ENCODE measurements at places on chromosomes 13 and 19.

DNA sequence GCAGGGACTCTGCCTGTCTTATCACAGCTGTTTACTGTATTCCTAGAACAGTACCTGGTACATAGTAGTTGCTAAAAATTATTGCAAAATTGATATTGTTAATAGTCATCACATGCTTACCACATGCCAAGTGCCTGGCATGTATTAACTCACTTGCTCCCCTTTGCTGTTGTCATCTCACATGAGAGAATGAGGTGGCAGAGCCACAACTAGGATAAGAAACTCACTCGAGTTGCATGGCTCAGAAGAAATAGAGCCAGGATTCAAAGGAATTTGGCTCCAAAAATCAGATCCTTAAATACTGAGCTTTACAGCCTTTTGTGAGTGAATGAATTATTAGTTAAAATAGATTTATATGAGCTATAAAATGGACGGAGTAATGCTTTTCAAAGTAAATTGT lies 42.6 kb downstream of the B3GLCT start:
- DNase-seq = no peak

- no peak for DNase-seq
Measured at GRCh38 chr13:44648392-44649103, 72.4 kb upstream of the TSC22D1 start.

DNA sequence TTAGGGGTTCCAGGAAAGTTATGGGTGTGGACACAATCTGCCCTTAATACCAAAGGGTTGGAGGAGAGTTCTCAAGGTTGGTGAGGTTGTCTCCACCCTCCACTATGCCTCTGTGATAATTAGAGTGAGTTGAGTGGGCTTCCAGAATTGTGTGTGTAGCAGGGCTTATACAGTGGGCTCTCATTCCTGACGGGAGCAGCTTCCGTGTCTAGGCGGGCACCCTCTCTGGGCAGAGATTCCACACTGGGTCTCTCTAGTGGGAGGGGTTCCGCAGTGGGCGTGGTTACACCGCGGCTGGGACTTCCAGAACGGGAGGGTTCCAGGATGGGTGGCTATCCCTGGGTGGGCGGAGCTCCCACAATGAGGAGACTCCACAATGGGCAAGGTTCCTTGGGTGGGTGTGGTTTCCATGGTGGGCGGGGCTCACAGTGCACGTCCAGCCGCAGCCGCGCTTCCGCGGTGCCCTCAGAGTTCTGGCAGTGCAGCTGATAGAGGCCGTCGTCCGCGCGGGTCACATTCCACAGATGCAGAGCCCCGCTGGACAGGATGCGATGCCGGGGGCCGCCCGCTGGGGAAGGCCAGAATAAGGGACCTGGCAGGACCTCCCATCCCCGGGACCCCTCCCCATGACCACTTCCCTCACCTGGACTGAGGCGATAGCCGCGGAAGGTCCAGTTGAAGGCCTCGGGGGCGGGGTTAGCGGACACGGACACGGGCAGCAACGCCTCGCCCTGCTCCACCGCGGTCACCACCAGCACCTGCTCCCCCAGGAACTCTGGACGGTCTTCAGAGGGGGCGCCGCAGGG lies 8.4 kb downstream of the NPHS1 start:
- DNase-seq = no peak

DNA sequence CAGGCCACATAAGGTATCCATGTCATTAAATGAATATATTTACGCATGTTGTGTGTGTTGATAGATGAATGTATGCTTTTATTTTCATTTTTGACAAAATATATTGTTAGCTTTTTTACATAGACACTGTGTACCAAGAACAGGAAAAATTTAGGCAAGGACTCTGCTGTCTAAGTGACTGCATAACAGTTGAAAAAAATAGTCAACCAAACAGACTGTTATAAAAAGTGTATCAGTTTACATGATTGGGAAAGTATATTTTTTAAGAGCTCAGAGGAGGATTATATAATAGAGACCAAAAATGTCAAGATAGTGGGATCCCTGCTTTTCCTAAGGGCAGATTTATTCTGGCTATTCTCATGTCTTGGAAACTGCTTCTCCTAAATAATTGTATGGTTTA lies 858.0 kb downstream of the SLITRK1 start:
- DNase-seq = no peak

DNA sequence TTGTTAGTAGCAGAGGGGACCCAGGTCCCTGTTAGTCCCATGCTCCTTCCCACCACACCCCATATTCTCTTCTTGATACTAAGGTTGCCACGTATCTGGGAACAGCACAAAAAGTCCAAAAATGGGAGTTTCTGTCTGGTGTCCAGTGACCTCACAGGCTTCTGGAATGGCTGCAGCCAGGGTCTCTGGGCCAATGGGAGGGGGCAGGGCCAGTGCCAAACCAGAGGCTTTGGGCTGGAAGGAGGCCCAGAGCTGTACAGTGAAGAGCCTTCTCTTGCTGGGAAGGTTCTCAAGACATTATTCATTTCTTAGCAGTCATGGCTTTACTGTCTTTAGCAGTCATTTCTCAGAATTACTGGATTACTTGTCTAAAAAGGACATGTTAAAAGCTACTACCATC lies 119.2 kb downstream of the FRY start:
- peak; percentile 74 for DNase-seq

- DNase-seq = no peak
Measured at GRCh38 chr13:103716718-103717117, 650.5 kb upstream of the SLC10A2 start.

DNA sequence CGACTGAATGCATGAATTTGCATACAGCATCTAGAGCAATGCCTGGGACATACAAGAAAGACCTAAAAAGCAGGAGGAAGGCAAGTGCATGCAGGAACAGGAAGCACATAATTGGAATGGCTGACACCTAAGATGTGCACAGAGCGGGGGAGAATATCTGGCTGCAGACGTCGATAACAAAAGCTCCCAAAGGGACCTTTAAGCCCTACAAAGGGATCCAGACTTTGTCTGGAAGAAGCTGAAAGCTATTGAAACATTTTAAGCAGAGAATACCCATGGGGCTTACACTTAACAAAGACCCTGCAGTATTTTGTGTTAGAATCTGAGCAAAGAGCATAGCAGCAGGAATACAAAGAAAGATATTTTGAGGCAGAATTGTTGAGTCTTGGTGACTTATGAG lies 107.4 kb upstream of the CLDN10 start:
- no peak for DNase-seq

DNA sequence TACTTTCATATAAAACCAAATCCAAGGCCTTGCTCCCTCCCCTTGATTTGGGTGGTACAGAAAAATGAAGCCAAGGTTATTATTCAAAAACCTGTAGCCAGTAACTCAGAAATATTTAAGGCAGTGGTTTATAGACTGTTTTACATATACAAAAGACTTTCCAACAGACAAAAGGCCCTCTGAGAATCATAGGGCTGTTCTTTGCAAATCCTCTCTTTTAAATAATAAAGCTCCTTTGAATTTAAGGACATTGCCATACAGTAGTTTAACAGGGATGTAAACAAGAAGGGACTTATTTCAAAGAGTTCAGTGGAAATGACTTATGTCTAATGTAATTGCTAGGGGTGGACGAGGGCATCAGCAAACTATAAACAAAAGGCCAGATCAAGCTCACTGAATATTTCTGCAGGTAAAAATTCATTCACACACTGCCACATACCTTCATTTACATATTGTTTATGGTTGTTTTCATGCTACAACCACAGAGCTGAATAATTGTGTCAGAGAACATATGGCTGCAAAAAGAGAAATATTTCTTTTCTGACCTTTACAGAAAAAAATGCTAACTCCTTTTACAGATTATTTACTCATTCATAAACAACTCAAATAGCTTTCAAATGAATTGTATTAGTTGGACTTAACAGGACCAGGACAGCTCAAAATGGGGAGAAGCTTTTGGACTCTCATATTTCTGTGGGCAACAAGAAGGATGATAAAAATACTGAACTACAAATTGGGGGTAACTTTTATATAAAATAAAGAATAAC lies 665.6 kb downstream of the SLITRK1 start:
- no peak for DNase-seq

- DNase-seq = no peak
Measured at GRCh38 chr19:30324982-30325381, 47.2 kb upstream of the ZNF536 start.

DNA sequence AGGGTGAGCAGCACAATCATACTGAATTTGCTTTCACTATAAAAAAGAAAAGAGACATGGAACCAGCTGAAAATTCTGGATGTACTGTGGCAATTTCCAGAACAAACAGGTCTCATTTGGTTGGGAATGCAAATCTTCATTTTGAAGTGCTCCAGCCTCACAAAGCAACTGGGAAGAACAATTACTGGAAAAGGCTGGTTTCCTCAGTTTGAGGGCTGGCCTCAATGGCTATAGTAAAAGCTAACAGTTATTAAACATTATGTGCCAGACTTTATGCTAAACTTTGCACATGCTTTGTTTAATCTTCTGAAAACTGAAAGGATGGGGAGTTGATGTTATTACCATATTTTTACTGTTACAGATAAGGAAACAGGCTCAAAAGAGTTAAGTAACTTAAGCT lies 3.0 kb downstream of the OBI1 start:
- no peak for DNase-seq

DNA sequence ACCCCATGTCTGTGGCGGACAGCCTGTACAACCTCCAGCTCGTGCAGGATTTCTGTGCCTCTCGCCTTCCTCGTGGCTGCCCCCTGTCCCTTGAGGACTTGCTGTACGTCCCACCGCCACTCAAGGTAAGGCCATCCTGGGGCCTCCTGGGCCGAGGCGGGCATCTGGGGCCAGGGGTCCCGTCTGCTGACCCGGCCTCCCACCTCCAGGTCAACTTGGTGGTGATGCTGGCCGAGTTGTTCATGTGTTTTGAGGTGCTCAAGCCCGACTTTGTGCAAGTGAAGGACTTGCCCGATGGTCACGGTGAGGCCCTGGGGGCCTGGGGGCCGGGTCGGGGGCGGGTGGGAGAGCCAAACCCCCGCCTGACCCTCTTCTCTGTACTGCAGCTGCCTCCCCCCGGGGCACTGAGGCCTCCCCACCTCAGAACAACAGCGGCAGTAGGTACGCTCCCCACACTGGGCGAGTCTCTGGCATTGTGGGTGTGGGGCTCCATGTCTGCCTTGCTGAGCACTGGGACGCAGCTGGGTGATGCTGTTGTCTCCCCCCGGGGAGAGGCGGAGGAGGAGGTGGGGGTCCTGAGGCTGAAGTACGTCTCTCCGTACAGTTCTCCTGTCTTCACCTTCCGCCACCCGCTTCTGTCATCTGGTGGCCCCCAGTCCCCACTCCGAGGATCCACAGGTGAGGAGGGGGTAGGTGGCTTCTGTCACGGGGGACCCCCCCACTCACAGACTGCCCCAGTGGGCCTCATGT lies 15.0 kb downstream of the CAMSAP3 start:
- DNase-seq = no peak

GRCh38 chr19:46977548-46977947 lies 42.1 kb upstream of the NPAS1 start:
- no peak for DNase-seq

GRCh38 chr13:31073859-31074718 lies 87.6 kb downstream of the HSPH1 start:
- DNase-seq = no peak

DNA sequence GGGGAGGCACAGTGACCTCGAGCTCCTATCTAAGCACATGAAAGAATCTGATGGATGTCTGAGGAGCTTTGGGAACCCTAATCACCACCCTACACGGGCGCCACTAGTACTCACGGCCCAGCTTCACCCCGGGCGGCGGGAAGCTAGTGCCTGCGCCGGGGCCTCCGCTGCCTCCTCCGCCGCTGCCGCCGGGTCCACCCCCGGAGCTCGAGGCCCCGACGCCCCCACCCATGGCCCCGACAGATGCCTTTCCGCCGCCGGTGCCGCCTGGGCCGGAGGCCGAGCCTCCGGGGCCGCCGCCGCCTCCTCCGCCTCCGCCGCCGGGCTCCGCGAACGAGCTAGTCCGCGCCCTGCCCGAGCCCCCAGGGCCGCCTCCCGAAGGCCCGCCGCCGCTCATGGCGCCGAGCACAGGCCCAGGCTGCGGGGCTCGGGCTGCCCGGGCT lies 312 bp downstream of the GSK3A start:
- DNase-seq = no peak

GRCh38 chr13:23716401-23716800 lies 146.2 kb downstream of the TNFRSF19 start:
- DNase-seq = no peak

- DNase-seq = peak; percentile 29
Measured at GRCh38 chr19:46717716-46718143, 816 bp upstream of the PRKD2 start.

- peak; percentile 67 for DNase-seq
Measured at GRCh38 chr19:10603084-10603872, 16.2 kb upstream of the AP1M2 start.

- peak; percentile 77 for DNase-seq
Measured at GRCh38 chr19:2650515-2650914, 52.0 kb downstream of the GNG7 start.

- DNase-seq = no peak
Measured at GRCh38 chr19:38740257-38740592, 4.0 kb downstream of the CAPN12 start.

DNA sequence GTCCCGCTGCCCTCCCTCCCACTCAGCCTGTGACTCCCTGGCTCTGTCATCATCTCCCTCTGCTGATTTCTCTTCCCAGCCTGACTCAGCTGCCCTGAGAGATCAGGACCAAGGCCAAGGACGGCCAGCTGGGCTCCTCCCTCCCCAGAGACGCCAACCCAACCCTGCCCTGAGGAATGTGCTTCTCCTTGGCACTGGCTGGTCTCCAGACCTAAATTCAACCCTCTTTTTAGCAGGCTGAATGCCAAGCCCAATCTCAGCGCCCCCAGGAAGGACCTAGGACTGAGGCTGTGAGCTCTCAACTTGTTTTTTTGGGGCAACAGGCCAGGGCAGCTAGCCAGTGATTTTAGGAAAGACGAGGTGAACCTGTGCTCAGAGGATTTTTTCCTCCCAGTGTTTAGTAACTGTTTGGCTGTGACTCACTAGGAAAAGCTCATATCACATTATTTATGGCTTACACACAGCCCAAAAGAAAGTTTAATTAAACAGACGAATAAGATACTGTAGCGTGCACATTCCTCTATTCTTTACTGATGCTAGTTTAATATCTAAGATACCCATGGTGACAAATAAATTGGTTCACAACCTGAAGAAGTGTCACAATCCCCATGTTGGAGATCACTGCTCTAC lies 7.4 kb upstream of the IGFL1 start:
- peak; percentile 60 for DNase-seq

- no peak for DNase-seq
Measured at GRCh38 chr19:29836409-29836825, 24.6 kb downstream of the CCNE1 start.
